B cell (primary cell): ENCODE measurements at places on chromosomes 1 and 21. TPM values are rescaled to one million over a fixed set of nuclear protein-coding genes. Genes with fewer than 3 reads are reported as not detected.

Gene CYP4B1
- not detected in 2 replicates for total RNA-seq

Gene LORICRIN
- 0.39 TPM in 1 of 2 replicates, not detected in the other for total RNA-seq

Gene TINAGL1
- not detected in 2 replicates for total RNA-seq

GRCh38 chr1:32066489-32066873, 6.3 kb upstream of the TMEM39B start:
- peak; percentile 48 for DNase-seq

DNA sequence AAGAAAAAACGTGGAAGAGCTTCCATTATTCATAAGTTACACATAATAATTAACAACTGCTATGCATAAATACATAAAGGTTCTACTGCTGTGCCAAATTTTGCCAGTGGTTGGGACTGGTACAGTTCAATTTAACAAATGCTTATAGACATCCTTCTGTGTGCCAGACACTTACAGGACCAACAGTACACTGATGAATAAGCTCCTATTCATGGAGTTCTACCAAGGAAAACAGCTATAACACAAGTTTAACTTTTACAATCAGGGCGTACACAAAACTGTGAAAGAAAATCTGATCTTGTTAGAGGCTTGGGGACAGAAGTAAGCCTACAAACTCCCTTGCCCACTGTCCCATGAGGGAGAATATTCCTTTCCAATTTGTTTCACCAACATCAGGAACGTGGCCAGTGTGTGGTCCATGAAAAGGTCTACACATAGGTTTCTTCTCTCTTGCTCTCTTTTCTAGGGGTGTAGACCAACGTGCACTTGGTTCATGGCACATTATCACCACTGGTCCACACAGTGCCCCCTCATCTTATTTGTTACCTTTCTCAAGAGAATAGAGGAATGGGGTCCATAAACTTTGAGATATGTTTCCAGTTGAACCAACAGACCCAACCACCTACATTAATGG, 10.1 kb downstream of the NRIP1 start:
- DNase-seq, result no peak

Gene SERINC2
- 0.32 and 1.4 TPM in 2 replicates for total RNA-seq

GRCh38 chr21:43910460-43910859, 45.4 kb downstream of the AGPAT3 start:
- no peak for DNase-seq

DNA sequence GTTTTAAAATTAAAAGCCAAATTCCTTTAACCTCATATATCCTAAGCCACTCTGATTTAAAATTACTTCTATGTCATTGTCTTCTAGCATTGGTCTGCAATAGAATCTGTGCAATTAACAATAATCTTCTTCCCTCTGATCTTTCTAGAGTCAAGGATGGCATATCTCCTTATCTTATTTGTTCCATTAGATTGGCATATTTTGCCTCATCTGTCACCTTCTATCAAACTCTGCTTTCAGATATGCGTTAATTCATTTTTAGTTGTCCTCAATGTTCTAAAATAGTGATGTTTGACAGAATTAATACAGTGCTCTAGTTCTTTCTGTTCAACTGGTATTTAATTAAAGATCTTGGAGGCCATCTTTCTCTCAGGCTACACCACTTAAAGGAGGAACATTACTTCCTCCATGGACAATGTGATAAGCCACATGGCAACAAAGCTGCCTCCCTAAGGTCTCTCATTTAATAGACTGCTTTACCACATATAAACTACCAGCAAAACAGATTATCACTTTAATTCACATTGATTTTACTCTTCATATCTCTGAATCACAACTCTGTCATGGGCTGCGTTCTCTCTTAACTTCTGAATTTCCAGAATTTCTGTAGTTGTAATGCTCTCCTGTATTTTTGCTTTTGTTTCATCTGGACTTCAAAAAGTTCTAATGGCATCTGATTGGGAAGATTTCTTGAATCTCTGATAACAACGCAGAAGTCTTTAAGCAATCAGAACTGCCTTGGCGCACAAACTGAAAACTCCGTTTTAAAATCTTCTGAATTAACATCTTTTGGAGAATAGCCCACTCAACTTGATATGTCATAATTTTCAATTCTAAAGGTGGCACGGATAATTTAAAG, 2.8 kb downstream of the NRIP1 start:
- no peak for DNase-seq
